ENCODE measurements at places on chromosomes 6 and 20.
A peak's percentile ranks its signal among the peaks of the same experiment; 100 is the strongest.

DNA sequence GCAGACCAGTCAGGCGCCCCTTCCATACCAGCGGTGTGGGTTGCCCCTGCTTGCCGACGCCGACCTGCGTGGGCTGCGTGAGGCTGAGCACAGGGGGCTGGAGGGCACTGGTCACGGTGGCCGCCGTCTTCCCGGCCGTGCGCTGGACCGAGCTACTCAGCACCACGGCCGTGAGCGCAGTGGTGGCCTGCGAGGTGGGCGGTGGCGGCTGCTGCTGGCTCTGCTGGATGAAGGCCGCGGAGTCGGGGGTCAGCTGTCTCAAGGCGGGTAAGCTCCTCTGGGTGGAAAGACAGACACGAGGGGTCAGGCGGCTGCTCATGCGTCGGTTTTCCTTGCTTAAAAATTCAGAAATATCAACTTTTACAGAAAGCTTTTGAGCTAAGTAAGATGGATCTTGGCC, 59.2 kb downstream of the TAF4 start:
- DNase-seq = no peak

DNA sequence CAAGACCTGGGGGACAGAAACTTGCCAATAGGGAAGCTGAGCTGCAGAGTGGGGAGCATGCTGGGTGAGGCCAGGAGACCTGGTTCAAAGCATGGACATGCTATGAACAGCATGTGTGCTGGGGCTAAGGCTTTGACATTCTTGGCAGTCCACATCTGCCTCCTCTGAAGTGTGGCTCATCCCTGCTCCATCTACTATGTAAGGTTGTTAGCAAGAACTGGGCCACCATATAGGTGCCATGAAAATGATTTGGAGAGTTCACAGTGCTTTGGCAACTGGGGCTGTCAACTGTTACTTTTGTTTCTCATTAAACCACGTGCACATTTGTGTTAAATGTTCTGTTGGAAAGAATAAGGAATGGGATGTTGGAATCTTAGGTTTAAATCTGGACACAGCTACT, 311.1 kb downstream of the CDC5L start:
- no peak for DNase-seq

- no peak for DNase-seq
Observed at GRCh38 chr20:13353261-13353945, 132.3 kb downstream of the ISM1 start.

DNA sequence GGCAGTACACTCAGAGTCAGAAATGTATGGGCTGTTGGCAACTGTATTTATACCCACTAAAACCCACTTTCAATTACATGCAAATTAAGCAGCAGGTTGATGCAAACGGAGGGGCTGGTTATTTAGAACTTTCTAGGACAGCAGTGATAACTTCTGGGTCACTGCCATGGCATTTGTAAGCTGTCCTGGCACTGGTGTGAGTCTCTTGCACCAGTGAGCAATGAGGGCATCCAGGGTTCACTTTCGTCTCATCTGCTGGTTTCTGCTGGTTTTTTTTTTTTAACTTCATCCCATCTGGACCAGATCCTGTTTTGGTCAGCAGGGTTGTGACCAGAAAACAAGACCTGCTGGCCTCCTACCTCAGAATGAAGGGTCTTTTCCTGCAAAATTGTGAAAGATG, 49.2 kb downstream of the CDH26 start:
- DNase-seq = no peak

GRCh38 chr6:75402296-75402695, 91.3 kb downstream of the FILIP1 start:
- no peak for DNase-seq

DNA sequence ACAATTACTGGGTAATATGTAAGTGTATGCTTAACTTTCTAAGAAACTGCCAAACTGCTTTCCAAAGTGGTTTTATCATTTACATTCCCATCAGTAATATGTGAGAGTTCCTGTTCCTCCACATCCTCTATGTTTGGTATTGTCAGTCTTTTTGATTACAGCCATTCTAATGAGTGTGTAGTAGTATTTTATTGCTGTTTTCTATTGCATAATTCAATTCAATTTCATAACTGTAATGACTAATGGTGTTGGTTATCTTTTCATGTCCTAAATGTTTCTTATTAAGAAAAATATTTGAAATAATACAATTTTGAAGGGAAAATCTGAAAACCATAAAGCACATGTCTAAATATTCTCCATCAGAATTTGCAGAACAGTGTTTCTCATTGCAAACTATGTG, 119.3 kb downstream of the MAP3K7 start:
- DNase-seq = no peak

DNA sequence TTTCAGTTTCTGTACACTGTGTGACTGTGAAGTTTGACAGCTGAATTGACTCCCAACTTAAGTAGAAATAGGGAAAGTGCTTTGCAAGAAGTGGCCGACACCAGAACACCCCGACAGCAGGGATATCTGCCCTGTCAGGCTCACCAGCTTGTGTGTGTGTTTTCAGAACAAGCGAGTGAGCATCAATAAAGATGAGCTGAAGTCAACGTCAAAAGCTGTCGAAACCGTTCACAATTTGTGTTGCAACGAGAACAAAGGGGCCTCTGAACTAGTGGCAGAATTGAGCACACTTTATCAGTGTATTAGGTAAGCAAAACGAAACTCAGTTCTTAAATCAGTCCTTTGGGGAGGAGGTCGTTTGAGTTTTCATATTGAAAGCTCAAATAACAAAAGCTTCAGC, 10.7 kb downstream of the NELFCD start:
- no peak for DNase-seq

DNA sequence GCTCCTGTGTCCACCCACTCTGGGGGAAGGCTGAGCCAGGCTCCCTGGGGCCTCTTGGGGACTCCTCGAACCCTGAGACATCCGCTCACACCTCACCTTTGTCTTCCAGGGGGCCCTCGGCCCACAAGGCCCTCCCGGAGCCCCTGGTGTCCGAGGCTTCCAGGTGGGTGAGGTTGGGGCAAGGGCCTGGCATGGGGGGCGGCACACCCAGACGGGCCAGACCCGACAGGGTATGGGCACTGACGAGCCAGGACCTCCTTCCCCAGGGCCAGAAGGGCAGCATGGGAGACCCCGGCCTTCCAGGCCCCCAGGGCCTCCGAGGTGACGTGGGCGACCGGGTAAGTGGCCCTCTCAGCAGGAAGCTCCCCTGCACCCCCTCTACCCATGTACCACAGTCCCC, 13.4 kb downstream of the COL9A3 start:
- DNase-seq = no peak

DNA sequence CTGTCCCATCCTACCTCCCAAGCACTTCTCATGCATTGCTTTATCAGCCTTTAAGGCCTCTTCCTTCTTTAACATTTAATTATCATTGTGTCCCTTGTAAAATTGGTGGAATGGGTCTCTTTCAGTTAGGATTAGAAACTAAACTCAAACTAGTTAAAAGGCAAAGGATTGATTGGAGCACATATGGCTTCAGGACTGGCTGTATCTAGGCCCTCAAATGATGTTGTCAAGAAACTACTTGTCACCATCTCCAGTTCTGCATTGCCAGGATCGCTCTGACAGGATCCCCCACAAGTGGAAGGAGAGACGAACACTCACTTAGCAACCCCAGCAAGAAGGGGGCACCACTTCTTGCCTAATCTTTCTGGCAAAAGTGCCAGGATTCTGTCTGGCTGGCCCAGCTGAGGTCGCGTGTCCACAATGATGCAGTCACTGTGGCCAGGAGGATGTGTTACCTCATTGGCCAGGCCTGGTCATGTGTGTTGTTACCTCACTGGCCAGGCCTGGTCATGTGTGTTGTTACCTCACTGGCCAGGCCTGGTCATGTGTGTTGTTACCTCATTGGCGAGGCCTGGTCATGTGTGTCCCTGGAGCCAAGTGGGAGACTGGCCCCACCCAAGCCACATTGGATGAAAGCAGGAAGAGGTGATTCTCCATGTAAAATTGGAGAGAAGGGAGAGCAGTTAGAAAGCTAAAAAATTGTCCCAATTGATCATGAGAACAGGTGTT, 5.0 kb downstream of the BANF2 start:
- no peak for DNase-seq

DNA sequence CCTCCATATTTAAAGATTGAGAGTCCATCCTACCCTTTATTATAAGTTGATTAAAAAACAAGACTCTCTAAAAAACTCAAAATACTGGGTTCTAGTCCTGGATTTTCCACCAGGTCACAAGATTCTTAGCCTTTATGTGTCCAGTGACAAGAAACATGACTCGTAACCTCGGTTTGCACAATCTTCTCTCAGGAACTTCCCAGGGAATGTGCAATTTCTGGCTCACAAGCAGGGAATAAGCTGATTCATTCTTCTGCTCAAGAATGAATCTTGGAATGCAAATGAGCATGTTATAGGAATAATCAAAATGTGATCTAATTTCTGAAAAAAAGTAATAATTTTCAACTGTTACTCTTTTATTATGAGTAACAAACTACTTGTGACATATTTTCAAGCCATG, 45.1 kb downstream of the OGFRL1 start:
- peak; percentile 91 for DNase-seq

DNA sequence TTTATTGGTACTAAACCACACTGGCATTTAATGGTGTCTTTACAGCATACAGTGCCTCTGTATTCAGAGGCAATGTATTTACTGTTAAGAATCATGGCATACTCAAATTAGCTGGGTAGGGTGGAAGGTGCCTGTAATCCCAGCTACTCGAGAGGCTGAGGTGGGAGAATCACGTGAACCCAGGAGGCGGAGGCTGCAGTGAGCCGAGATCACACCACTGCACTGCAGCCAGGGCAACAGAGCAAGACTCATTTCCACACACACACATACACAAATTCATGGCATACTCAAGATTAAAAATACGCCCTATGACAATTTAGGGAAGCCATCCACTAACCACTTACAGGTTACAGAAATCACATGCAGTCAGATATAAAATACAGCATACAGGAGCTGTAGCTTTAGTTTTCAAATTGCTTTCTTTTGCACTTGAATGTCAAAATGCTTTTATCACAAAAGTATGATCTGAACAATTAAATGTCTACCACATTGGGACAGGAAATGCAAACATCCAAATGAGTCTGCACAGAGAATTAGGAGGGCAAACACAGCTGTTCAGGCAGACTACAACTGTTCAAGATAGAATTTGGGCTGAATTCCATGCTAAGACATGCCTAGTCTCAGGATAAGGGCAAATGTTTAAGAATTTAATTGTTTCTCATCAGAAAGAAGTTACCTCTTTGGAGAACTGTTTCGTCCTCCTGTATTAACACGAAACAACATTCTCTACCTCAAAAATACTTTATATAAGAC, 36.4 kb downstream of the CSNK2A1 start:
- no peak for DNase-seq

- peak; percentile 39 for DNase-seq
Observed at GRCh38 chr6:135423649-135424128, 73.9 kb downstream of the AHI1 start.

- no peak for DNase-seq
Observed at GRCh38 chr20:6898928-6899327, 131.4 kb downstream of the BMP2 start.

GRCh38 chr6:131729550-131729949, 18.7 kb upstream of the CTAGE9 start:
- no peak for DNase-seq

- no peak for DNase-seq
Observed at GRCh38 chr6:25370178-25371036, 91.2 kb downstream of the CARMIL1 start.

- DNase-seq = peak; percentile 14
Observed at GRCh38 chr6:31122791-31123706, 2.8 kb upstream of the CDSN start.

DNA sequence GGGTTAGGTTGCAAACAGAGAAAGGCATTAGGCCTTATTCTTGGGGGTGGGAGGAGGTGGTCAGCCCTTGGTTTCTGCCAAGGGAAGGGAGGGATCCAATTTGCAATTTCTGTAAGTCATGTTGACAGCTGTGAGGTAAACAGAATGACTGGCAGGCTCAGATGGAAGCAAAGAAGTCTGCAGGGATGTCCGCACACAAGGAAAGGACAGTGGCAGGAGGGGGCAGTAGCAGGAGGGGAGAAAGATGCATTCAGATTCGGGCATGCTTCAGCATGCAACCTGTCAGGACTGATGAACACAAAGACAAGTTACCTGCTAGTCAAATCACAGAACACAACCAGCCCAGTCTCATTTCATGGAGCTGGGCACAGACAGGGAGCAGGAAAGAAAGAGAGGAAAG, 217.9 kb upstream of the FOXA2 start:
- no peak for DNase-seq

DNA sequence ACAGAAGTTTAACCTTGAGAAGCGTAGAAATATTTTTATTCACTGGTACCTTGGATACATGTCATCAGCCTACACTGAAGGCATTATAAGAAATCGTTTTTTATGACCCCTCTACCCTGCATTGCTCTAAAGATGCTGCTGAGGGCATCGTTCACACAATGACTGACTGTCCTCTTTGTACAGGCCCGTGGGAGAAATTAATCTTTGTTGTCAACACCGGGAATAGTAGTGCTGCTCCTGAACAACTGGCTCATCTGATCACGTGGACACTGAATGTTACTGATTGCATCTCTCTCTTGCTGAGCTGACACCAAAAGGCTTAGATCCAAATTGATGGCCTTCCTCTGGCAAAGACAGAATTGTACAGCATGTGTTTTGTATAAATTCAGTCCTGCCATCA, 157.1 kb upstream of the SMLR1 start:
- no peak for DNase-seq

DNA sequence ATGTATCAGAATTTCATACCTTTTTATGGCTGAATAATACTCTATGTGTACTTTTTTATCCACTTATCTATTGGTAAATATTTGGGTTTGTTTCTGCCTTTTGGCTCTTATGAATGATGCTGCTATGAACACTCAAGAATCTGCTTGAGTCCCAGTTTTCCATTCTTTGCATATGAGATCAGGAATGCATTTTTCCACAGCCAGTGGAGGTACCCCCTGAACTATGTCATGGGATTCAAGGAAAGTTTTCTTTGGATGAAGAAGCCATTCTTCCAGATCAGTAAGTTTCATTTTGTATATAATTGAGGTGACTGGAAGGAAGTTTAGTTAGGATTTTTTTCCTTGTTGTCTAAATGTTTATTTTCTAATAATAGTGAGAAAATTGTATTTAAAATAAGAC, 40.9 kb downstream of the NKX2-4 start:
- no peak for DNase-seq

- no peak for DNase-seq
Observed at GRCh38 chr6:82957868-82958245, 107.8 kb downstream of the UBE3D start.

DNA sequence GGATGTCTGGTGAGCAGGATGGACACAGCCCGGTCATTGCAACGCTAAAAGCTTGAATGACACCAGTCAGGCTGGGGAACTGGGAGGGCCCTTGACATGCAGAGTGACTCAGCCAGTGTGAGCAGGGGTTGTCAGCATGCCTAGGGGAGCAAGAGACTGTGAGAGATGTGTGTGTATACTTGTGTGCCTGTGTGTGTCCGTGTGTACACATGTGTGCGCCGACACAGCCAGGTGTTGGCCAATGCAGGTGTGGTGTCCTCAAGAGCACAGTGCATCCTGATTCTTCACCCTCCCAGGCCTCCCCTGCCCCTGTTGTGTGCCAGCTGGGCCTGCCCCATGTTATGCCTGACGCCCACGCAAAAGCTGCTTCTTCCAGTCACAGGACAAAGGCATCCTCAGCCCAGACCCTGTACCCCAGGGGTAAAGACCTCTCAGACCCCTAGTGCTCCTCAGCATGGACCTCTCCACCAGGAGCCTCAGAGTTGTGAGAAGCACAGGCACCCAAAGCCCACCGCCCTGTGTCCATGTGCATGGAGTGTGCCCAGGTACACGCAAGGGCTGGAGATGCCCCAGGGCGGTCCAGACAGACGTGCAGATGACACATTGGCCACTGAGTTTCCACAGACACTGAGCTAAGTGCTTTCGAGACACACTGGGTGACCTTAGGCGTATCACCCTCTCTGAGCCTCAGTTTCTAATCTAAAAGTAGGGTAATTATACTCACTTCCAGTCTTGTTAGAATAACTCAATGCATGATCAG, 16.6 kb downstream of the NRSN2 start:
- peak; percentile 55 for DNase-seq
